ENCODE measurements at places on chromosomes 11 and 22.

- no peak for DNase-seq
These were observed 214.4 kb downstream of the ETS1 start for GRCh38 chr11:128372977-128373376.

- DNase-seq: no peak
These were observed 226.3 kb downstream of the SBF2 start for GRCh38 chr11:10067629-10068300.

DNA sequence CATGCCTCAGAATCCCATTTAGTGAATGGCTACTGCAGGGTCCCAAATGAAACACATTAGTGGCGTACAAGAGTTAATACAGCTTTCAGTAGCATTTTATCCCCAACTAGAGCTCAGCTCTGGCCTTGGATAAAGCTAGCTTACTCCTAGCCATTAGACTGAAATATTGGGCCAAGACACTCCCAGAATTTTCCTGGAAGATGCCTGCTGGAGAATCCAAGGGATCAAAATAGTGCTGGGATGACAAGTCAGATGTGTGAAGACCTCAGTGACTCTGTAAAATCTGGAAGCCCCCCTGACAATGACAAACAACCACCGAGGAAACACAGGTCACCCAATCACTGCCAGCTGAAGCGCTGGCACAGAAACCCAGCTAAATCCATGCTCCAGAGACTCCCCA, 303.1 kb upstream of the SORL1-AS1 start:
- DNase-seq: no peak

DNA sequence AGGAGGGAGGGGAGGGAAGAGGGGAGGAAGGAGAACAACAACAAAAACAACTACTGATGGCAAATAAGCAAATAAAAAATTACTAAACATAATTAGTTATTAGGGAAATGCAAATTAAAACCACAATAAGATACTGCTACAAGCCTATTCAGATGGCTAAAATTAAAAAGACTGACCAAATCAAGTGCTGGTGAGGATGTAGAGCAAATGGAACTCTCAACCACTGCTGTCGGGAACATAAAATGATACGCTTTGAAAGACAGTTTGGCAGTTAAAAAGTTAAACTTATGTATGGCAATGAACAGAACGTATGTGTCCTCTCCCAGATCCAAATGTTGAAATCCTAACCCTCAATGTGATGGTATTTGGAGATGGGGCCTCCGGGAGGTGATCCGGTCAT, 85.7 kb downstream of the PHF21B start:
- DNase-seq: no peak

GRCh38 chr11:35605706-35606105, 12.6 kb upstream of the FJX1 start:
- DNase-seq: no peak

DNA sequence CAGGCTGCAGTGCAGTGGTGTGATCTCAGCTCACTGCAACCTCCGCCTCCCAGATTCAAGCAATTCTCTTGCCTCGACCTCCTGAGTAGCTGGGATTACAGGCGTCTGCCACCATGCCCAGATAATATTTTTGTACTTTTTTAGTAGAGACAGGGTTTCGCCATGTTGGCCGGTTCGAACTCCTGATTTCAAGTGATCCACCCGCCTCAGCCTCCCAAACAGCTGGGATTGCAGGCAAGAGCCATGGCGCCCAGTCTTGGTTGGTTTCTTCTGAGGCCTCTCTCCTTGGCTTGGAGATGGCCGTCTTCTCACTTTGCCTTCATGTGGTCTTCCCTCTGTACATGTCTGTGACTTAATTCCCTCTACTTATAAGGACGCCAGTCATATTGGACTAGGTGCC, 254.6 kb downstream of the BUD13 start:
- DNase-seq: no peak

DNA sequence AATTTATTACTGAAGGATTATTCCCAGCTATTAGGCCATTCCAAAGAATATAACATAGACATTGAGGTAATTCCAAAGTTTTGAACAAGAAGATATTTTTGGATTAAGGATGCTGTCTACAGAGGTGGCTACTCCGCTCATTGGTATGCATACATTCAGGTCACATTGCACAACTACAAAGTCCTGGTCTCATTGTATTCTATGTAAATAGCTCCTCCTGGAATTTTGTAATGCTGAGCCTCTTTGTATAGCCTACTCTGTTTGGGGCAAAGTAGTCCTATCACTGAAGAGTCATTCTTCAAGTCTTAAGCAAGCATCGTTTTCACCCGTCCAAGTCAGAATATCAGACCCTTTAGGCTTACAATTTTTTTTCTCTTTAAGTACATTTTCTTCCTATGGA, 142.4 kb downstream of the KIF18A start:
- DNase-seq: no peak

DNA sequence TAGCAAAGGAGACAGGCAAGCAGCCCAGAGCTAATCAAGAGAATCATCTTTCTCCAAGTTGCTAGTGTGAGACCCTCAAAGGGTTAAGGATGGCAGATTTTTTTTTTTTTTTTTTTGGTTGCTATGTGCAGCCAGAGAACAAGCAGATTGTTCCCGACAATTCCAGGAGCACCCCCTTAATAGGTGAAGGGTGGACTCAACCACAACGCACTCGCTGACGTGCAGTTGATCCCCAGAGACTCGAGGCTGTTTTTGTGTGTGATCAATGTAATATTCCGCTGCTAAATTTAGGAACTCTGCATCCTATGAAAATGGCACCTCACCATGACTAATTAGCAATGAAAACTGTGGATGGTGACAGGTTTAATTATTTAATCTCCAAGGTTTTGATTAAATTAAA, 789.0 kb downstream of the KCNA4 start:
- no peak for DNase-seq

DNA sequence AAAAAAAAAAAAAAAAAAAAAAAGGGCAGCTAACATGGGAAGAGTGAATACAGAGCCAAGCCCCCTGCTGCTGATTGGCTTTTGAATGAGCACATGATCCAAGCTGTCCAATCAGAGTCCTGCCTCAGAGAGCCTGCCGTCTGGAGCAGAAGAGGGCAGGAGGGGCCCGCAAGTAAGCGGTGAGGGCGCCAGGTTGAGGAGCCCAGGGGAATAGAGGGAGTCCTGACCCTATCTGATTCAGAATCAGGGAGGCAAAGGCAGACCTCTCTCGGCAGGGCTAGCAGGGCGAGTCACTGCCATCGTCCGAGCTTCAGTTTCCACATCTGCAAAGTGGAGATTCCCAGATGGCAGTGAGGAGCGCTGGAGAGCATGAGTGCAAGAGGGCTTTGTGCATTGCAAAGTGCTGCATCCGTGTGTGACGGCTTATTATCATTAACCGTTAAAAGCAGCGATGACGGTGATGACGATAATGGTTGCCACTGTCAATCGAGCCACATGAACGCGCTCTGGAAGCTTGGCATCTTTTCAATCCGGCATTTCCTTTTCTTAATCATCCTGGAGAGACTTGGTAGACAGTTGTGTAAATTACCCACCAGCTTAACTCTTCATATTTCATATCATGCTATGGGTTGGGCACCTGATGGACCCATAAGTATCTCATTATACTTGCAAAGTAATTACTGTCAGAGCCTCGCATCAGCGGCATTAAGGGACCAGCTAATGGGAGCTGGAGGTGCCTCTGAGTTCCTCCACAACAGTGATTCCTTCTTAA, 68.6 kb upstream of the ATXN10 start:
- DNase-seq: no peak

DNA sequence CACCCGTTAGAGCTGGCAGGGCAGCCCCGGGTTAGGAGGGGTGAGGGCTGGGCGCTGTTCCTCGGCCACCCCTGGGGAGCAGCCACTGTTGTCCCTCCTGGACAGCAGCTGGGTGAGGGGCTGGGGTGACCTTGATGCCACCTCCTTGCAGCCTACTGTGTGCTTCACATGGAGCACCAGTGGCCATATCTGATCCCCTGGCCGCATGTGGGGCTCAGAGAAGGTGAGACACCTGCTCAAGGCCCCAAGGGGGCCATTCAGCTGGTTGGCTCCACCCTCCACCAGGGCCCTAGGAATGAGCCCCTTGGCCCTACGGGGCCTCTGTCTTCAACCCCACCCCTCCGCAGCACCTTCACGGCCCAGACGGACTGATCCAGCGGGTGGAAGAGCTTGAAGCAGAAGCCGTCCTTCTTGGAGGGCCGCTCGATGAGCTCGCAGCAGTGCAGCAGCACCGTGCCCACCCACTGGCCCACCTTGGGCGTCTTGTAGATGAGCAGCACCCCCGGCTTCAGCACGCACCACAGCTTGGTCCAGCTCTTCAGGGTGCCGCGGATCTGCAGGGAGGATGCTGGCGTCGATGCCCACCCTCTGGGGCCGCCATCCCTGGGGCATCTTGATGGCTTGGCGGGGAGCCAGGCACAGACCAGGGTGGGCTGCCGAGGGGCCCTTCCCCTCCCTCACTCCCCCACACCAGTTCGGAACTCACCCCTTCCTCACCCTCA, 44.9 kb downstream of the OSBPL5 start:
- DNase-seq: no peak

DNA sequence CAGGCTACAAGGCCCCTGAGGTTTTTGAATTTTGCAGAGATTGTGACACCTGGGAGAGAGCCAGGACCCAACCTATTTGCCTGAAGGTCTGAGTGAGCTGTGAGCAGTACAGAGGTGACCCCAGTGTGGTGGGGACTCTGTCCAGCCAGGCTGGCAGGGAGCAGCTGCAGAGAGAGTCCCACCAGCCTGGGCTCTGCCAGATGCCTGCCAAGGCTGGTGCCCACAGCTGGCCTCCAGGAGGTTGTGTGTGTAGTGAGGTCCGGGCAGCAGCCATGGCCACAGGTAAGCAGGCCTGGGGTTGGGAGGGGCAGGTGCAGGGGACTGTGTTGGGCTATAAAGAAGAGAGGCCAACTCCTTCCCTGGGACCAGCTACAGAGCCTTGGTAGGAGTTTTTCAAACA, 144.8 kb downstream of the CRYBB2 start:
- no peak for DNase-seq

- DNase-seq: no peak
These were observed 16.1 kb upstream of the NTM start for GRCh38 chr11:131354251-131354701.

DNA sequence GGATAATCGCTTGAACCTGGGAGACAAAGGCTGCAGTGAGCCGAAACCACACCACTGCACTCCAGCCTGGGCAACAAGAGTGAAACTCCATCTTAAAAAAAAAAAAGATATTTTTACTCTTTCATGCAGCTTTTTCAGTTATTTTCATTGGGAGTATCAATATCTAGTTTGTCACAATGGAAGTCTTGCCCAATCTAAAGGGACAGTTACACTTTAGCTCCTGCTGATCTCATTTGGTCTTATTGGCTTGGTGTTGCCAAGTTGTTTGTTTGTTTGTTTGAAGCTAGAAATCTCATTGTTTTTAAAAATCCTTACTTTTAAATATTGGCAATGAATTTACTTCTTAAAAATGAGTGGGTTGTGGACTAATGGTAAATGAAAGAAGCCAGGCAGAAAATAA, 24.7 kb downstream of the CEP295 start:
- DNase-seq: no peak

- DNase-seq: no peak
These were observed 93.3 kb downstream of the ABTB2 start for GRCh38 chr11:34264303-34265110.

- peak; percentile 65 for DNase-seq
These were observed 3.2 kb upstream of the GAB2 start for GRCh38 chr11:78420796-78421209.

- DNase-seq: no peak
These were observed 8.8 kb downstream of the PPM1F start for GRCh38 chr22:21943571-21944448.

- DNase-seq: no peak
These were observed at the start of gene FERMT3 for GRCh38 chr11:64206457-64207255. Gene FERMT3, plus strand, starts transcription at chr11:64206721. Its CDS starts 644 bp downstream, at chr11:64207365.

GRCh38 chr22:24414984-24415945, 12.1 kb upstream of the ADORA2A start:
- DNase-seq: no peak

- DNase-seq: no peak
These were observed 57.4 kb downstream of the CLMP start for GRCh38 chr11:123137431-123138224.

GRCh38 chr22:24580276-24580675, 12.6 kb downstream of the LRRC75B start:
- DNase-seq: no peak

GRCh38 chr11:31725176-31725575, 85.9 kb downstream of the PAX6 start:
- no peak for DNase-seq

DNA sequence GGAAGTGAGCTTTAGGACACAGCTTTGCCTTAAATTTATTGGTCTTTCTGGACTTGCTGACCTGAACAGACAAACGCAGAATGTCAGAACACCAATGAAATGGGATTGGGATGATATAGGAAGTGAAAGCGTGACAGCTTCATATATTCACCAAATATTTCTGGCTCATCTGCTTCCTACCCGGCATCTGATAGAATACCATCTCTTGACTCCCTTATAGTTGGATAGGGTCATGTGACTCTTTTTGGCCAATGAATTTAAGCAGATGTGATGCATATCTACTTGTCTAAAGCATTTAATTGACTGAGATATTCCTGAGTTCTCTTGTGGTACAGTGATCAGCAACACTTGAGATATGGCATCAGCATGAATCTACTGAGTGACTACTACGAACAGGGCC, 2.5 kb upstream of the CAPRIN1 start:
- no peak for DNase-seq

- no peak for DNase-seq
These were observed 298.0 kb upstream of the ZC3H12C start for GRCh38 chr11:109795234-109795633.

- no peak for DNase-seq
These were observed 53.7 kb upstream of the EP300 start for GRCh38 chr22:41038732-41039131.

DNA sequence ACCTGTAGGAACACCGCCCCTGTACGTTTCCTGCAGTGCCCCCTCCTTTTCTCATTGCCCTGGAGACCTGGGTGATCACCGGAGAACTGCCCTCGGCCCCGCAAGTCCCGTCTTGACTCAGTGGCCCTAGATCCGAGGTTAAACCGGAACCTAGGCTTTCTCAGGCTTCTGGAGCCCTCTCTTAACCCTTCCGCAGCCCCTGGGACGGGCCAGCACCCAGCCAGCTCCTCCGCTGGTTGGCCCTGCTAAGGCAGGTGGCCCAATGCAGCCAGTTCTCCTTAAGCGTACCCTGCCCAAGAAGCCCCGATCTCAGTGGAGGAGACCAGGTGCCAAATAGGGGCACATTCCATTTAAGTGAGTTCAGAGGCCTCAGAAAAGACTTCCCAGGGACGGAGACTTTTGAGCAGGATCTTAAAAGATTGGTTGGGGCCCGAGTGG, 776 bp downstream of the NLRX1 start:
- peak; percentile 32 for DNase-seq

- DNase-seq: no peak
These were observed 44.3 kb upstream of the CLPB start for GRCh38 chr11:72478669-72479068.

GRCh38 chr11:71200761-71201160, 51.6 kb downstream of the SHANK2 start:
- no peak for DNase-seq

GRCh38 chr11:83004746-83005556, 66.7 kb downstream of the RAB30 start:
- no peak for DNase-seq
